NB4 (cell line): ENCODE measurements at places on chromosomes 4 and X.

DNA sequence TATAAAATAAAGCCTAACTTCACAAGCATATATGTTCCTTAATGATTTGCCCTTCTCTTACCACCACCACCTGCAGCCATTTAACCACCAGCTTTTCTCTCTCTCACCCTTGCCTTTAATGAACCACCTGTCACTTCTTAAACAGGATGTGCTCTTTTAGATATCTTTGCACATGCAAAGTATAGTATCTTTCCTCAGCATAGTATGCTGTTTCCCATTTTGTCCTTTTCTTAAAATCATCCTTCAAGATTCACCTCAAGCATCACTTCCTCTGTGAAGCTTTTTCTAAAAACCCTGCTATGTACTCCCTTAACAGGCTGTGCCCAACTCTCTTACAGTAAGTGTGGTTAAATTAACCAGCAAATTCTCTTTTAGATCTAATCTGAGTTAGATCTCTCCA is 8.2 kb upstream of the CNOT6L start:
- DNase-seq, result no peak

DNA sequence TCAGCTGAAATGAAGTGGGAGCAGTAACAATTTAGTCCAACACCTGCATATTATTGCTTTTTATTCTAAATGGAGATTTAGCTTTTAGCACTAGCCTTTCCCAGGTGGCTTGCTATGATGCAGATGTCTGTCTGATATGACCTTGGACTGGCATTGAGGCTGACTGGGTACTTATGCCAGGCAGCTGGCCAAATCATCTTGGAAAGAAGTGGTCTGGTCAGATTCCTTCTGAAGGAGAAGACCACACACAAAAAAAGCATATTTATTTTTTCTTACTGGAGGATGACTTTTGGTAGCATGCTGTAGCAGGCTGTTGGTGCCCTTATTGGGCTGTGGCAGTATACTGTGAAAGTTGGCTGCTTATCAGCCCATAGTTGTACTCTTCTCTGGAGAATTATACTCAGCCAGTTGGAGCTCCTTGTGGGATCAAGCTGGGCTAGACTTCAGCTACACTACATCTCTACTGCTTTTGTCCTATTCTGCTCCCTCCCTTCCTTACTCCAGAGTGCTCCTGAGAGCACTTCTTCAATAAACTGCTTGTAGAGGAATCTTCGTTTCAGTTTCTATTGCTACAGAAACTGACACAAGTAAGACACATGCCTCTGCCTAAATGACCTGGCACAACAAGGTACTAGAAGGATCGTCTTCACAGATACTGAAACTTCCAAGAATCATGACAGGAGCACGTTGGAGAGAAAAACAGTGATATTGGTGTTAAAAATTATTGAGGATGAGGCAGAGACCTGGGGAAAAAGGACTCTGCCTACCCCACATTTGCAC is 196.8 kb upstream of the RPS6KA3 start:
- DNase-seq, result no peak

DNA sequence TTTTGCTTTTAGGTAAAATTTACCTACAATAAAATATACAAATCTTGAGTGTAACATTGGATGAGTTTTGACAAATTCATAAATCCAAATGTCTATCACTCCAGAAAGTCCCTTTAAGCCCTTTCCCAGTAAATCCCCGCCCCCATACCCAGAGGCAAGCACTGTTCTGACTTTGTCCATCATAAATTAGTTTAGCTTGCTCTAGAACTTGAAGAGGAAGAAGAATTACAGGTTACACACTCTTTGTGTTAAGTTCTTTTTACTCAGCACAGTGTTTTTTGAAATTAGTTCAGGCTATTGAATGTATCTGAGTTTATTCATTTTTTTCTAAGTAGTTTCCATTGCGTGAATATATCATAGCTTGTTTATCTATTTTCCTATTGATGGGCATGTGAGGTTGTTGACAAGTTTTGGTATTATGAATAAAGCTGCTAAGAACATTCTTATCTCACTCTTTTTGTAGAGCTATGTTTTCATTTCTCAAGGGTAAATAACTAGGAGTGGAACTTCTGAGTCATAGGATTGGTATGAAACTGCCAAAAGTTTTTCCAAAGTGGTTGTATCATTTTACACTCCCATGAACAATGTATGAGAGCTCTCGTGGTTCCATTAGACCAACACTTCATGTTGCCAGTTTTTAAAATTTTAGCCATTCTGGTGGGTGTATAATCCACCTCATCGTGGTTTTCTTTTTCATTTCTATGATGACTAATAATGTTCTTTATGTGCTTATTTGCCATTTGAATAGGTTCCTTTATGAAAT is 22.4 kb upstream of the HPSE start:
- no peak for DNase-seq

GRCh38 chr4:113823291-113823659 is 61.7 kb upstream of the CAMK2D start:
- peak; percentile 43 for DNase-seq

DNA sequence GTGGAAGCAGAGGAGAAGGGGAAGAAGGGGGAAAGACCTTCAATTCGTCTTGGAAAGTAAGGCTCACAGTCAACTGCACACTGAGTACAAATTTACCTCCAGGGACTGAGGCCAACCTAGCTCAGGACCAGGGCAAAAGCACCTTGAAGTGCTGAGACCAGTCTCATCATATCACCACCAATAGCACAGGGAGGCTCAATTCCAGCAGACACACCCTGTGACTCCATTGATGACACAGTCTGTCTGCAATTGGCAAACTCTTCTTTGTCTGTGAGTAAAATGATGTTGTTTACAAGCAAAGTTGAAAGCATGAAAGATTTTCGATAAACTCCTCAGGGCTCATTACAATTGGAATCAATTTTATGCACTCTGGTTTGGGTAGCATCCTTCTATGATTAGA is 32.3 kb downstream of the TRIML1 start:
- no peak for DNase-seq

DNA sequence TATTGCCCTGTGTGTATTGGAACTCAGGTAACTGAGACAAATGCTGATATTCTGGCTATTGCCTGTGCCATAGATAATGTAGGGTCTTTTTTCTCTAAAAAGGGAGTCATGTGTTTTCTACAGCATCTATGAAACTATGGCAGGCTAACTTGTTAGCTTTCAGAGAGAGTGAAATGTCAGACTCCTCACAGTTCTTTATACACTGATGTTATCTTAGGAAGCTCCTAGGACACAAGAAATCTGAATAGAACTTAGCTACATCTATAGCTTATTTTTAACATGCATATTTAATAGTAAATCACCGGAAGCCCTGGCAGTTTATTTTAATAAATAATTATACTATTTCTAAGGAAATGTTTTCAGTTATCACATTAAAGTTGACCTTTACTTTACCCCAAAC is 369.6 kb downstream of the NAF1 start:
- DNase-seq, result no peak

DNA sequence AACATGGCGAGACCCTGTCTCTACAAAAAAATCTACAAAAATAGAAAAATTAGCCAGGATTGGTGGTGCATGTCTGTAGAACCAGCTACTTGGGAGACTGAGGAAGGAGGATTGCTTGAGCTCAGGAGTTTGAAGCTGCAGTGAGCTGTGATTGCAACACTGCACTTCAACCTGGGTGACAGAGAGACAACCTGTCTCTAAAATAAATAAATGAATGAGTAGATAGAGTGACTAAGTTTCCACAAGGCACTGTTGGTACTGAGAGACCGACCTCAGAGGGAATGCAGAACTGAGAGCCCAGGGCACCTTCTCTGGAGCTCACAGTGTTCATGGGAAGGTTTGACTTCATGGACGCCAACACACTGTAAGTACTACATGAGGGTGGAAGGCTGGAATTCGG is 26.7 kb upstream of the ARSD start:
- no peak for DNase-seq

DNA sequence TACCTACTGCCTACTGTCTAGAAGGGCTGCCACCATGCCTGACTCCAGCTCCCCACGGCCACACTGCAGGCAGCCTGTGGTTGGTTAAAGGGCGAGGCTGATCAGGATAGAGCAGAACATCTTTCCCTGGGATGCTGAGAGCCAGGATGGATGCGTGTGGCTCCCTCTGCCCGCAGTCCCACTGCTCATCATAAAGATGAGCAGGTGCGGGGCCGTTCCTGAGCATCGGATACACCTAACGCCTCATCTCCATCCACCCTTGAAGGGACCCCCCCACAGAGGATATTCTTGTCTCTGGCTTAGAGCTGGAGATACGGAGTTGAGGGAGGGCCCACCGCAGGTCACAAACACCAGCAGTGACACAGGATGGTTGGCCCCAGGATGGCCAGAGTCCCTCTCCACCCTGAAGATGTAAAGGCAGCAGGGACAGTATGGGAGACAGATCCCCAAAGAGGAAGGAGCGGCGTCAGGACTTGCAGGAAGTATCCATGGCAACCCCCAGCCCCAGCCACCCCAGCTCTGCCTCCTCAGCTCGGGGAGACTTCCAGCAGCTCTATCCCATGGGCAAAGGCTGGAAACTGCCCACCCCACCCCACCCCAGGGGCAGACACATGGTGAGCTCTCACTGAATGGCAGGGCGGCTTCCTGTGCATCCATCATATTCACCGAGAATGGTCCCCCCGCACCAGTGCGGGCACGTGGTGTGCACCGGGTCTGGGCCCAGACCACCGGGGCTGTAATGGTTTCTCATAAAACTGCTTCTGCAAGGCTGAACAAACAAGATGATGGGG is 19.3 kb downstream of the PPP2R2C start:
- DNase-seq, result no peak
